Forelimb muscle (tissue), 1 donor: ENCODE measurements at places on chromosomes 13 and 19. TPM values are rescaled to one million over a fixed set of nuclear protein-coding genes. Genes with fewer than 3 reads are reported as not detected.

The EXOC3L2 gene
- polyA plus RNA-seq: 1.1 TPM

The TEX29 gene
- 0.30 TPM for polyA plus RNA-seq

The PTGIR gene
- 3.5 TPM for polyA plus RNA-seq

The SDHAF1 gene
- 12.9 TPM for polyA plus RNA-seq

The GAPDHS gene
- polyA plus RNA-seq: not detected

The TNFSF13B gene
- polyA plus RNA-seq: 2.3 TPM

The U2AF2 gene
- polyA plus RNA-seq: 110 TPM

The KLHL1 gene
- not detected for polyA plus RNA-seq

The KLK14 gene
- polyA plus RNA-seq: 0.34 TPM

The CYP4F11 gene
- not detected for polyA plus RNA-seq

The CD37 gene
- 19.9 TPM for polyA plus RNA-seq

The METTL21C gene
- polyA plus RNA-seq: 17.6 TPM

The CCDC70 gene
- polyA plus RNA-seq: not detected

The SERPINE3 gene
- 0.77 TPM for polyA plus RNA-seq

The NXNL1 gene
- not detected for polyA plus RNA-seq

The KLK10 gene
- polyA plus RNA-seq: 0.18 TPM

The CCL25 gene
- polyA plus RNA-seq: not detected

The SLC10A2 gene
- not detected for polyA plus RNA-seq

The OR4F17 gene
- not detected for polyA plus RNA-seq

The BSPH1 gene
- not detected for polyA plus RNA-seq

The ZNF417 gene
- 14.2 TPM for polyA plus RNA-seq

The MAB21L1 gene
- polyA plus RNA-seq: 7.0 TPM

The BORA gene
- 2.9 TPM for polyA plus RNA-seq

The SIGLEC5 gene
- polyA plus RNA-seq: 0.71 TPM

The ZNF667 gene
- polyA plus RNA-seq: 11.3 TPM

The CDC42EP5 gene
- 29.2 TPM for polyA plus RNA-seq

The TNPO2 gene
- 53.9 TPM for polyA plus RNA-seq

The ZNF677 gene
- 26.4 TPM for polyA plus RNA-seq

The JUNB gene
- polyA plus RNA-seq: 32.1 TPM

The GSX1 gene
- polyA plus RNA-seq: not detected

The ANGPTL8 gene
- polyA plus RNA-seq: 0.87 TPM

The MYBPC2 gene
- 67.9 TPM for polyA plus RNA-seq

The CCDC122 gene
- 1.7 TPM for polyA plus RNA-seq

The CFAP97D2 gene
- not detected for polyA plus RNA-seq

The SULT2B1 gene
- polyA plus RNA-seq: 0.10 TPM

The ABCA7 gene
- polyA plus RNA-seq: 20.6 TPM

The SYNGR4 gene
- polyA plus RNA-seq: not detected

The FCAR gene
- polyA plus RNA-seq: 0.34 TPM

The LILRB5 gene
- 8.1 TPM for polyA plus RNA-seq

The CGB1 gene
- polyA plus RNA-seq: not detected
